Activated CD4-positive, alpha-beta T cell treated with anti-CD3 and anti-CD28 coated beads for 36 hours (primary cell): ENCODE measurements at places on chromosomes 6 and 20.

GRCh38 chr20:4997222-4997621 is 4.1 kb downstream of the SLC23A2 start:
- no peak for DNase-seq

GRCh38 chr20:59381689-59382088 is 81.3 kb downstream of the EDN3 start:
- no peak for DNase-seq

DNA sequence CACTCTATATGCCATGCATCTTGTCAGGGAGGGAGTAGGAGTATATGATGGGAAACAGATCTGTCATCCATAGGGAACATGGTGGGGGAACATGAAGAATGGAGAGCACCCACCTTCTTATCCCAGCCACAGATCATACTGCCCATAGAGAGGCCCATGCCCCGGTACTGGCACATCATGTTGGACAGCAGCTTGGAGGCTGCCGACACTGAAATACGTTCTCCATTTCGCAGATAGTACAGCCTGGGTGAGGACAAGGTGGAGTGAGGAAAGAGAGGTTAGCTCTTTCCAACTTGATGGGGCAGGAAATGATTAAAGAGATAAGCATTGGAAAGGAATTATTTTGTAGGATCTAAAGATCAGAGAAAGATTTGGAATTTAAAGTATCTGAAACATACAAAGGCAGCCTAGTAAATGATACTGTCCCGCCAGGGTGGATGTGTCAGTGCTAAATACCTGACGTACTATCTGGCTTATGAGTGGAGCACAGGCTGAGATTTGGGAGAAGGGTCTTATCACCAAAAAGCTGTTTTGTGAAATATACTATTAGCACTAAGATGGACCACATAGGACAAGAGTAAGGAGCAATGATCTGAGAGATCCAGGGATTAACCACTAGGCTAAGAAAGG is 1.7 kb downstream of the PSMB8 start:
- no peak for DNase-seq

DNA sequence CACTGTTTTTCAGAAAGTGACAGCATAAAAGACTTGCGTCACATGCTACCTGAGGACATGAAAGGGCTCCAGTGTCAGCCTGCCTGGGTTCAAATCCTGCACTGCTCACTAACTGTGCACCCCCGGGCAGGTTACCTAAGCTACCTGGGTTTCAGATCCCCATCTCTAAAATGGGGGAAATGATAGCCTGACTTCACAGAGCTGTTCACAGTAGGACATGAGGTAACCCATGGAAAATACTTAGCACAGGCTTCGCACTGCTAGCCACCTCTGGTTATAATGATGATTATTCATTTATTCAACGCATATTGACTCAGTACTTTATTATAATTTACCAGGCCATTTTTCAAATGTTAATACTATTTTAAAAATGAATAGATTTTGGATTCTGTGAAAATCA is 23.0 kb downstream of the TBC1D7 start:
- no peak for DNase-seq

DNA sequence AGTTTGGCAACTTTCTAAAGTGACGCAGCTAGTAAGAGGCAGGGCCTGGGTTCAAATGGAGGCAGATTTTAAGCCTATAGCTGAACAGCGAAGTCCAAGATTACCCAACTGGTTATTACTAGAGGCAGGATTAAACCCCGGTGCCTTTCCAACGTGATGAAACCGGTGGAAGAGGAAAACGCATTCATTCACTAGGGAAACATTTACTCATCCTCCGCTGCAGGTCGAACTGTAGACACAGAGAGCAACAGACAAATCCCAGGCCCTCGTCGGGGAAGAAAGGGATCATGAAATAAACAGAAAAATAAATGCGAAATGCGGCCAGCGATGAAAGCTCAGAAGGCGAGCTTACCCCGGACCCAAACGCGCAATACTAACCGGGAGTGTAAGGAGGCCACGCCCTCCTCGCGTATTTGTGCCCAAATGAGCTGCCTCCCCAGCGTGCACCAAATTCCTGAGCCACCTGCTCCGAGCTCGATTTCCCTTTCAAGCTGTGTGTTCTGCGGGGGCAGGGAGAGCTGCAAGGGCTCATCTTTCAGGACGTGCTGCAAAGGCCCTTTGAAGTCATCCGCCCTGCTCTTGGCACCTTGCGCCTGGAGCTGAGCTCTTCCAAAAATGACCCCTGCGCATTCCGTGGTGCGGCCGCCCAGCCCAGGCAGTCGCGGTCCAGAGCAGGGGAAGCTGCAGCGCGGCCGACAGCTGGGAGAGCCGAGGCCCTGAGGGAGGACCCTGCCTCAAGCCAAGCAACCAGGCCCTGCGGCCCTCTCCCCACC is 46.9 kb downstream of the PDYN start:
- DNase-seq, result peak; percentile 12

DNA sequence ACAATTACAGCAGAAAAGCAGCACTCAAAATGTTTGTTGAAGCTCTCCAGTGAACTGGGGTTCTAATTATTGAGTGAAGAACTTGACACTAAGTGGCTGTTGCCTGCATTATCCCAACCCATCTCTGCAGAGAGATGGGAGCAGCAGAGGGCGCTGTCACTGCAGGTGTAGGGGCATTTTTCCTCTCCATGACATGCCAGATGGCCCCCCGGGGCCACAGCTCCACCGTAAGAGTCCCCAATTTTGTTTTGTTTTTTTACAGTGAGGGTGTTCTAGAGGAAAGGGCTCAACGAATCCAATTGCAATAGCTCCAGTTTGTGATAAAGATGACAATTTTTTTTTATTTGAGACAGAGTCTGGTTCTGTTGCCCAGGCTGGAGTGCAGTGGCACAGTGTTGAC is 1.9 kb upstream of the FUCA2 start:
- peak; percentile 71 for DNase-seq

DNA sequence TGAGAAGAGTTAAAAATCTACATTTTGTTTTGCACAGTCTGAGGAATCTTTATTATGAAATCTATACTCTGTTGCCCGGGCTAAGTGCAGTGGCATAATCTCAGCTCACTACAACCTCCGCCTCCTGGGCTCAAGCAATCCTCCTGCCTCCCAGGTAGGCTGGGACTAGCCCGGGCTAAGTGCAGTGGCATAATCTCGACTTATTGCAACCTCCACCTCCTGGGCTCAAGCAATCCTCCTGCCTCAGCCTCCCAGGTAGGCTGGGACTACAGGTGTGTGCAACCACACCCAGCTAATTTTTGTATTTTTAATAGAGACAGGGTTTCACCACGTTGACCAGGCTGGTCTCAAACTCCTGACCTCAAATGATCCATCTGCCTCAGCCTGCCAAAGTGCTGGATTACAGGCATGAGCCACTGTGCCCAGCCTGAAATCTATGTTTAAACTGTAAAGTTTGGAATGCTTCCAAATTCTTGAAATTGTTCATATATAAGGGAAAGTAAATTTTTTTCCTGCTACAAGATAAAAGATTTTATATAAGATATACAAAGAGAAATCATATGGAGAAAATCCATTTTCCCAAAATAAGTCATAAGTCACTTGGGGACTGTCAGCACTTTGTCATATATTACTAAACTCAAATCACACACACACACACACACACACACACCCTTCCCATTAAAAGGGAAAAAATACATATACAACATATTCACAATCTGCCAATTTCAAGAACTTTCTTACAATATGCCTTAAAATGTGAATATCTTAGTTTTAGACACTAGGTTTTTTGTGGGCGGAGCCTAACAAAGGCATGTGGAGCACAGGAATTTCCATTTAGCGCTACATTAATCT is 19.4 kb downstream of the PTPRK start:
- no peak for DNase-seq
